ENCODE measurements at places on chromosomes 6 and 20.

DNA sequence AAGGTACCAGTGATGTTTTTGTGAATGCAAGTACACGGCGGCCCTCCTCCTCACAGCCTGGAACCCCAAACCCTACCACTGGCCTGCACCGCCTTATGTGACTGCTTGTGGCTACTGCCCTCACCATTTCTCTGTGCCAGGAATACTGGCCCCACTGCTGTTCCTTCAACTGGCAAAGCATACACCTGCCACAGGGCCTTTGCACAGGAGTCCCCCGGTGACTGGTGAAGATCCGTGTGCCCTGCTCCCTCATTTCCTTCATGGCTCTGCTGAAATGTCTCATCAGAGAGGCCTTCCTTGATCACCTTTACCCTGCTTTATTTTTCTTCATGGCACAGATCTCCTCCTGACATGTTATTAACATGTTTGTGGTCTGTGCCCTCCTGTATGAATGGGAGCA lies 53.8 kb downstream of the FOXC1 start:
- DNase-seq = no peak

DNA sequence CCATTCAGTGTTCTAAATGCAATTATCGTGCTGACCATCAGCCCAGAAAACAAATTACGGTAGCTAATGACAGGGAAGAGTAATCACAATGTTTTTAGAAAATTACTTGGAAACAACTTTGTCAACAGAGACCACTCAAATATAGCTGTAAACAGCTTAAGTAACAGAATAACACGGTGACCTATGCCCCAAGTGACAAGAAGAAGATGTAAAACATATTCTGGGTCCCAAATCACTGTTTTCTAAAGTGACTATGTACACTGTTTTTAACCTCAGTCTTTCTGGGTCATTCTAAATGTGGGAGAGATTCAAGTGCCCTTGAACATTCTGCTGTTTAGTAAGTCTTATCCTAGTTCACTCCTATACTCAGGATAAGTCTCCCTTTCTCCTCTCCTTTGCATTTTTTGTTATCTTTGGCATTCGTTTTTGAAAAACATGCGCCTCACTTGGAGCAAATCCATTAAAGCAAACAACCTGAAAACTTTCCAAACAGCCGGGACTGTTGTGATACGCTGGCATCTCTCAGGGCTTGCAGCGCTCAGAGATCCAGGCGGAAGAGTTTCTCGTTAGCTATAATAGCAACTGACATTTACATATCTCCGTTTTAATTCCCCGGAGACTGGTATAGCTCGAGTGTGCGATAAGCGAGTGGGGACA lies 114.5 kb upstream of the SOX4 start:
- no peak for DNase-seq

- no peak for DNase-seq
Observed at GRCh38 chr6:150877928-150878327, 12.4 kb downstream of the MTHFD1L start.

GRCh38 chr6:43328528-43328927 lies 19.9 kb upstream of the CRIP3 start:
- DNase-seq = no peak

- no peak for DNase-seq
Observed at GRCh38 chr6:81075974-81076373, 676.5 kb downstream of the TENT5A start.

GRCh38 chr20:47318586-47319516 lies 37.6 kb downstream of the ZMYND8 start:
- no peak for DNase-seq

- no peak for DNase-seq
Observed at GRCh38 chr6:151239603-151240035, at the start of gene AKAP12. Gene AKAP12, plus strand, starts transcription at chr6:151239967. Its CDS starts 596 bp downstream, at chr6:151240563.

GRCh38 chr20:58986286-58986967 lies 5.4 kb downstream of the NELFCD start:
- DNase-seq = no peak

GRCh38 chr6:139623372-139623771 lies 248.9 kb upstream of the CITED2 start:
- no peak for DNase-seq

GRCh38 chr20:57611586-57612311 lies 8.5 kb downstream of the ZBP1 start:
- DNase-seq = no peak

GRCh38 chr6:164563924-164564323 lies 745.5 kb downstream of the C6orf118 start:
- DNase-seq = no peak

GRCh38 chr6:20960067-20960466 lies 425.8 kb downstream of the CDKAL1 start:
- DNase-seq = no peak

DNA sequence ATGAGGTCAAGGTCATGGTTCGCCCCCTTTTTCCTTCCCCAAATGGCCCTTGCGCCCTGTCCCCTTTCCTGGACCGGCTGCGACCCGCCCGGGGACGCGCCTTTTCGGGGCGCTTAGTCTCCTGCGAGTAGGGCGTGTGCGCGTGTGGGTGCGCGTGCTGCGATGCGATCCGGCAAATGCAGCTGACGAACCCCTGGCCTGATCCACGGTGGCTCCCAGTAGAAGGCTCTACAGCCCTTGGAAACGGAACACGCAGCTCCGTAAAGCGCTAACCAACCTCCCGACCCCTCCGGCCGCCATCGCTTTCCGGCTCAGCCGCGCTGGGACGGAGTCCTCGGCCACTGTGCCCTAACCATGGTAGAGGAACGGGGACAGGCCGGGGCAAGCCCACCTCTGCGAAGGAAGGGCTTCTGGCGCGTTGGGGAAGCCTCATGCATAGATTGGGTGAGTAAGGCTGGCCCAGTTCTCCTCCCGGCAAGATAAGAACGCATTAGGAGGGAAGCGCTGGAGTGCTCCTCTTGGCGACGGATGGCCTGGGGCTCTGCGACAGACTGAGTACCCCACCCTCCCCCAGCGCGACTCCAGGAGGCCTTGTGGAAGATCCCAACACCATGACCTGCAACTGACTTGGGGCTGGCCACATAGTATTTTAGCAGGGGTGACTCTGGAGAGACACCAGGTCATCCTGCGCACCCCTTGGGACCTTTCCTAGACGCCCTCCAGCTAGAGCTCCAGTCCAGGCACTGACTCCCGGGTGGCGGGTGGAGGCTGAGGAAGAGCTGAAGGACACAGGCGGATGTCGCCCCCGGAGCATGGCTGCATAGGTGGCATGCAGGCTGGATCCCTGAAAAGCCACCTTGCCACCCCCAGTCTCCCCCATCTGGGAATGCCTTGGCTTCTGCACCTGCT lies 1.1 kb upstream of the SLC4A11 start:
- DNase-seq = no peak

Data from GM13977 (cell line).